Vagina (tissue), 2 donors: ENCODE measurements at places on chromosomes 5 and 9.
A peak's percentile ranks its signal among the peaks of the same experiment; 100 is the strongest.

- H3K4me3 ChIP-seq = no peak overlapping the region
- peaks cover 30% of the 10 kb centered on the region for H3K4me1 ChIP-seq
- DNase-seq = no peak
These were observed 7.4 kb downstream of the GALNT10 start for GRCh38 chr5:154197801-154198491.

GRCh38 chr5:176155922-176156359, 82.3 kb upstream of the SIMC1 start:
- H3K27me3 ChIP-seq = no peaks in the 10 kb centered on the region
- DNase-seq = no peak
- H3K36me3 ChIP-seq = no peaks in the 10 kb centered on the region
- no peaks in the 10 kb centered on the region for H3K4me1 ChIP-seq
- H3K27ac ChIP-seq = no peak overlapping the region

DNA sequence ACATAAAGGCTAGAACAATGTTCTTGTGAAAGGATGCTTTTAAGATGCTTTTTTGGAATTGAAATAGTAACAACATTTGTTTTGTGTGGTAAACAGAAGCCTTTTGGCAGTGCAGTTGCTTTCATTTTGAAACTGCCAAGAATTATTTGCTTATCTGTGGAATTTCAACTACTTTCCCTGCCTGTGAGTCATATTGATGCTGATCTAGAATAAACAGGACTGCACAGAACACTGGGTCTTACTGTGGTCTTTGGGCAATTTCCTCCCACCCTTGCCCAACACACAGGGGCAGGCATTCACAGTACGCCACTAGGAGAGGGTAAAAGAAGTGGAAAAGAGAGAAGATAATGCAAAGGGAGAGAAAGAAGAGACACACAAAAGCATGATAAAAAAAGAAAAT, 483.7 kb downstream of the ELAVL2 start:
- H3K27ac ChIP-seq = no peak overlapping the region
- no peak overlapping the region for H3K4me3 ChIP-seq
- DNase-seq = no peak

DNA sequence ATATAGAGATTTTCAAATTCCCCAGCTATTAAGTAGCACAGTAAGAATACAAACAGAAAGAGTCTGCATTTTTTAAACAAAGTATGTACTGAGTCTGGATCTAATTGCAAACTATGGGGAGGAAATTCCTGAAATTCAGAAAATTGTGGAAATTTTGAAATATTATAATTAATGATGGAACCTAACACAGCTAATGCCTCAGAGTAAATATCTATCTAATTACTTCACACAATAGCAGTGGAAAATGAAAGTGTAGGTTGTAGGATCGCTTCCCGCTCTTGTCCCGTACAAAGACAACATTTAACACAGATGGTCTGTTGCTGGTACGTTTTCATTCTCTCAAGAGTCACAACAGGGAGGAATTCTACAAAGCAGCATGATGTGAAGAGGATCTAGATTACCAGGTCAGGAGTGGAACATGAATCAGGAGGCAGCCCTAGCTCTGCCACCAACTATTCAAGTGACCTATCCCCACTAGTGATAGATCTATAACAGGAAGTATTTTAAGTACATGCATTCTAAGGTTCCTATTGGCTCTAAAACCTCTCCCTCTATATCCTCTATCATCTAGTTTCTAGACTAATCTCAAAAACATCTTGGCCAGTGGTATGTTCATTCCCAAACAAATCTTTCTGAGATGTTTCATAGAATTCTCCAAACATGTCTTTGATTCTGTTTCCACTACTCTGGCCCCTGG, 58.9 kb upstream of the GRAMD2B start:
- no peak overlapping the region for H3K4me3 ChIP-seq
- no peaks in the 10 kb centered on the region for H3K4me1 ChIP-seq
- no peak for DNase-seq
- H3K27ac ChIP-seq = no peak overlapping the region

GRCh38 chr9:17216011-17216410, 81.2 kb downstream of the CNTLN start:
- H3K36me3 ChIP-seq = no peaks in the 10 kb centered on the region
- no peak for DNase-seq
- no peak overlapping the region for H3K27ac ChIP-seq

DNA sequence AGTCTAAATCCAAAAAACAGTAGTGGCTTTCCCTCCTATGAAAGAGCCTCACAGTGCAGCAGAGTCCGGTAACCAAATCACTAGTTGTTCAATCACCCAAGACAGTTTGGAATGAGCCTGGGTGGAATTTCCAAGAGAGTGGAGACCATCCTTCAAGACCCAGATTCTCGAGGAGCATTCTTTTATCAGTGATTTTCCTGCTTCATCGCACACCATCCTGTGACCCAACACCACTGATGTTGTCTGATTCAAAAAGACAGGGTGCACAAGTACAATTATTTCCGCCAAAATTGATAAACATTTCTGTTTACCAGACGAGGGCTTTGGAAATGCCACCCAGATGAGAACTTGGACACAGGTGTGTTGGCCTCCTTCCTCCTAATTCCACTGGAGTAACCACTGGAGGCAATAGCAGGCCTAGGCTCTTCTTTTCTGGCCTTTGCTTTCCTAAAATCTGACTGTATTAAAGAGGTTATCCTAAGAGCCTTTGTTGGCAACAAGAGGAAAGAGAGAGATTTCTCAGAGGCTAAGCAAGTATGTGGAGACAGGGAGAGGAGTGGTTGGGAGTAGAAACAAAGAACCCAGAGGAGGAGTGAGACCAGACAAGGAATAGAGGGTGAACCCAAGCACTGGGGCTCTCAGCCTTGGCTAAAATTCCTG, 56.3 kb upstream of the S1PR3 start:
- no peak overlapping the region for H3K27ac ChIP-seq
- DNase-seq = no peak
- no peaks in the 10 kb centered on the region for H3K36me3 ChIP-seq
- H3K27me3 ChIP-seq = no peaks in the 10 kb centered on the region
- H3K4me1 ChIP-seq = no peaks in the 10 kb centered on the region

GRCh38 chr5:43685252-43685950, 82.4 kb downstream of the NNT start:
- H3K27me3 ChIP-seq = no peaks in the 10 kb centered on the region
- no peak for DNase-seq
- H3K36me3 ChIP-seq = no peaks in the 10 kb centered on the region
- H3K4me3 ChIP-seq = no peak overlapping the region
- H3K27ac ChIP-seq = no peak overlapping the region
- H3K4me1 ChIP-seq = peaks cover 19% of the 10 kb centered on the region

- DNase-seq = no peak
- no peaks in the 10 kb centered on the region for H3K36me3 ChIP-seq
- H3K4me3 ChIP-seq = no peak overlapping the region
- H3K4me1 ChIP-seq = no peaks in the 10 kb centered on the region
- no peaks in the 10 kb centered on the region for H3K27me3 ChIP-seq
These were observed 363.4 kb downstream of the DNAH5 start for GRCh38 chr5:13581132-13581531.

GRCh38 chr5:150143350-150144245, 12.0 kb downstream of the PDGFRB start:
- peaks cover 86% of the 10 kb centered on the region for H3K4me1 ChIP-seq
- H3K27me3 ChIP-seq = no peaks in the 10 kb centered on the region
- peak overlapping the region; percentile 18 for H3K4me3 ChIP-seq
- no peaks in the 10 kb centered on the region for H3K36me3 ChIP-seq
- H3K27ac ChIP-seq = peak overlapping the region; percentile 83
- no peak for DNase-seq

DNA sequence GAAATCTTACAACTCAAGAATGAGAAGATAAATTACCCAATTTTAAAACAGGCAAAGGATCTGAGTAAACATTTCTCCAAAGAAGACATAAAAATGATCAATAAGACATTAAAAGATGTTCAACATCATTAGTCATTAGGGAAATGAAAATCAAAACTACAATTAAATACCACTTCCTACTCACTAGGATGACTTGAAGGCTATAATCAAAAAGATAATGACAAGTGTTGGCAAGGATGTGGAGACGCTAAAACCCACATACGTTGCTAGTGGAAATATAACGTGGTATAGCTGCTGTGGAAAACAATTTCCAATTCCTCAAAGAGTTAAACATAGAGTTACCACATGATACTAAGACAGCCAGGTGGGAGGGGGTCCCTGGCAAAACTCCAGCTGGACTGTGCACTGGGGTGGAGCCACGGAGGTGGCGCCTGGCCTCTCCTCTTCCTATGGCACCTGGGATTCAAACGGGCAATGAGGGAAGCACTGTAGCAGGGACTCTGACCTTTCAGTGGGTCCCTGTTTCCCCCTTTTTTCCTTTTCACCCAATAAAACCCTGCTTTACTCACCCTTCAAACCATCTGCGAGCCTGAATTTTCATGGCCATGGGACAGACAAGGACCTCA, 5.9 kb downstream of the ARSB start:
- H3K27ac ChIP-seq = no peak overlapping the region
- H3K4me1 ChIP-seq = peaks cover 17% of the 10 kb centered on the region
- no peaks in the 10 kb centered on the region for H3K27me3 ChIP-seq
- no peaks in the 10 kb centered on the region for H3K36me3 ChIP-seq
- DNase-seq = no peak

DNA sequence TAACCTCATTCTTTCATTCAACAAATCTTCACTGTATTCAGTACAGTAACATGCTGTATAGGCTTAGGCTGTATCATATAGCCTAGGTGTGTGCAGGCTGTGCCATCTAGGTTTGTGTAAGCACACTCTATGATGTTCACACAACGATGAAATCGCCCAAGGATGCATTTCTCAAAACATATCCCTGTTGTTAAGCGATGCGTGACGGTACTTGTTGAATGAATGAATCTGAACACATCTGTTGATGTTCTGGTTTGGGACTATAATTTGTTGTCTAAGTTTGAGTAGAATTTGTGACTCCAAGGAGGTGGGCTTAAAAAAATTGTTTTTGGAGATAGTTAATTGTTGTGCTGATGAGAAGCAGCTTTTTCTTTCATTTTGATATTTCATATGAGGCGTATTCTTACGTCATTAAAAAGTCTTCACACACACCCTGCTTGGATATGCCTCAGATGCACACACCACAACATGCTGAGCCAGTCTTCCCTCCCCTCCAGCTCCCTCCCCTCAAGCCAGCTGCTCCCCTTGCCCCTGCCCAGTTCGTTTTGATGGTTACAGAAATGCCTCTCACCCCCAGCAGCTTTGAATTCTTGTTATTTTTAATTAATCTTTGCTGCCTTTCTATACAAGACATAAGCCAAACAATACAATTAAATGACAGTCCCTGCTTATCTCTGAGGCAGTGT, 5.5 kb upstream of the PSAT1 start:
- no peaks in the 10 kb centered on the region for H3K27me3 ChIP-seq
- DNase-seq = no peak
- H3K4me1 ChIP-seq = peaks cover 9% of the 10 kb centered on the region
- H3K4me3 ChIP-seq = no peak overlapping the region

DNA sequence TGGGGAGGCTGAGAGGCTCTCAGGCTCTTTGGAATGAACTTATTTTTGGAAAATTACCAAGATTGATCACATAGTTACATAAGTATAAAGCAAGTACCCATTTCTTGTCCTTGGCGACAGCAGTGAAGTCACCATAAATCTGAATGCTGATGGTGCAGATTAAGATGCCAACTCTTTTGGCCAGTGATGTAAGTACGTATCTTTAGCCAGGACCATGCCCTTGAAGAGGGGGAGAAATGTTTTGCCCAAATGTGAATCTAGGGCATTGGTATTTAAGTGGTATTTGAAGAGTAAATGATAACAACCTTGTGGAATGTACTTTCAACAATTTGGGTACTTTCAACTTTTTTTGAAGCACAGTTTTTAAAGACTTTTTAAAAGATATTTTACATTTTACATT, 68.2 kb upstream of the RAD23B start:
- no peaks in the 10 kb centered on the region for H3K4me1 ChIP-seq
- no peak for DNase-seq
- H3K4me3 ChIP-seq = no peak overlapping the region
- H3K27ac ChIP-seq = no peak overlapping the region
- H3K36me3 ChIP-seq = no peaks in the 10 kb centered on the region

- H3K4me3 ChIP-seq = no peak overlapping the region
- no peaks in the 10 kb centered on the region for H3K27me3 ChIP-seq
- H3K36me3 ChIP-seq = peaks cover 19% of the 10 kb centered on the region
- H3K4me1 ChIP-seq = peaks cover 40% of the 10 kb centered on the region
- H3K27ac ChIP-seq = no peak overlapping the region
These were observed 30.1 kb downstream of the QRFP start for GRCh38 chr9:130866474-130866965.

- DNase-seq = no peak
- H3K4me1 ChIP-seq = no peaks in the 10 kb centered on the region
- H3K27ac ChIP-seq = no peak overlapping the region
- no peak overlapping the region for H3K4me3 ChIP-seq
- H3K36me3 ChIP-seq = no peaks in the 10 kb centered on the region
These were observed 586.3 kb downstream of the PTPRD start for GRCh38 chr9:10026443-10026984.

DNA sequence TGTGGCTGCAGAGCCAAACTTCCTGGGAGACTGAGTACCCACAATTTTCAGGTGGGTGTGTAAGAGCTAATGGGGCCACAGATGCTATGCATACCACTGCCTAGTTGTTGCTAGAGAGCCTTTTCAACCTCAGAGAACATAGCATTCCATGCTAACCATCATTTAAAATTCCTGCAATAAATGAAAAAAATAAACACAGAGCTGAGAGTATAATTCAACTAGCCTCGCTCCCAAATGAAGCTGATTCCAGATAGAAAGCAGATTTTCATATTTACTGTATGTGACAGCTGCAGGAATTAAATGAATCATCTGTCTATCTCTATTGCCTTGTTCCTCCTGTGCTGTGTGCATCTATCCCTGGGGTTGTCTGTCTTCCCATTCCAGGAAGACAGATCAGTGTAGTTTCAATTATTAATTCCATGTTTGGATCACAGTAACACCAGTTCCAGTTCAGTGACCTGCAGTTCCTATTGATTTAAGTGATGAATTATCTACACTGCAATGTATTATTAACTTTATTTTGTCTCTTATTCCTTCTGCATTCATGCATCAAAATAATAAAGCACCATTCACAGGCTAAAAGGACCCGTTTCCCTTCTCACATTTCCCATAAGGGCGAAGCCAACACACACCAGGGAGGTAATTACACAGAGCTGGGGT, 324.5 kb downstream of the SLIT3 start:
- no peak overlapping the region for H3K4me3 ChIP-seq
- peaks cover 8% of the 10 kb centered on the region for H3K4me1 ChIP-seq
- no peaks in the 10 kb centered on the region for H3K36me3 ChIP-seq
- H3K27ac ChIP-seq = no peak overlapping the region
- DNase-seq = no peak
- H3K27me3 ChIP-seq = no peaks in the 10 kb centered on the region

DNA sequence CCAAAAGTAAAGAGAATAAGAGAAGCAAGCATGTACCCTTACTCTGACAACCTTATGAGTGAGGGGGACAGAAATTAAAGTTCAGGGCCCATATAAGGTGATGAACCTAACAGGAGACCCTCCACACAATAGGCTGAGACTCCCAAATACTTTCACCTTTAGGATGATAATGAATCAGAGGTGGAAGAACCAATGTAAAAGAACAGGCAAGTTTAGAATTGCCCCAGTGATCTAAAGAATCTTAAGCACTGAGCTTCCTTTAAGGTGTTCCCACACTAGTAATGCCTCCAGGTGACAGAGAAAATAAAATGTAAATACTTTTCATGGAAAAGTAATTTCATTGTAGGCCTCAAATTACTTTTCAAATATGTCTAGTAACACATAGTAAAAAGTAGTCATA, 8.2 kb upstream of the FAM151B start:
- no peak overlapping the region for H3K4me3 ChIP-seq
- H3K4me1 ChIP-seq = no peaks in the 10 kb centered on the region
- H3K27me3 ChIP-seq = no peaks in the 10 kb centered on the region
- no peak overlapping the region for H3K27ac ChIP-seq
- H3K36me3 ChIP-seq = peaks cover 34% of the 10 kb centered on the region
- DNase-seq = no peak
